Stimulated activated naive CD4-positive, alpha-beta T cell (primary cell): ENCODE measurements at places on chromosomes 7 and 10.
A peak's percentile ranks its signal among the peaks of the same experiment; 100 is the strongest.

- no peak for DNase-seq
Measured at GRCh38 chr7:104985259-104985617, 28.8 kb upstream of the KMT2E start.

DNA sequence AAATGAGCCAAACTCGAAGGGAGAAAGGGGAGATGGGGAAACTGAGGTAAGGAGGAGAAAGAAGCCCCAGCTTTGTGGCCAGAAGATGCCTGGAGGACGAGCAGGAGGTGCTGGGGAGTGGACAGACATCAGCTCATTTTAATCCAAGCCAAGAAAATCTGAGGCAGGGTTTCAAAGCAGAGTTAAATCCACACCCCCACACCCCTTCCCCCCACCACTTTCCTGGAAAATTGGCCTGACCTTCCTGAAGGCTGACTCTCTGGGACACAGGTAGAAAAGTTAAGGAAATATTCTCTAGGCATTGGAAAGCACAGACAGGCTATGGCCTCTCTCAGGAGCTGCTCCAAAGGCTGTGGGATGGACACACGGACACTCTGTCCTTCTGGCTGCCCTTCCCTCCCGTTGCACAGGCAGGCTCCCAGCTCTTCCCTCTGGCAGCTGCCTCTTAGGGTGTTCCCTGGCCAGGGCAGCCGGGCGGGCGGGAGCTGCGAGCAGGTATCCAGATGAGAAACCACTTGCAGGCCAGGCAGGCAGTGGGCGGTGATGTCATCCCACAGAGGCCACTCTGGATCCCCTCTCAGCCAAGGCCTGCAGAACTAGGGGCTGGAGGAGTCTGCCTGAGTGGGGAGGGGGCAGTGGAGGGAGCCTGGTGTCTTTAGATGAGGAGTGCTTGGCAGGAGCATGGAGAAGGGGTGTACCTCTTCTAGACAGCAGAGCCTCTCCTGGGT, 171.8 kb downstream of the NEURL1 start:
- no peak for DNase-seq

- peak; percentile 50 for DNase-seq
Measured at GRCh38 chr7:151276666-151277590, 28.4 kb upstream of the SMARCD3 start.

GRCh38 chr10:124763267-124763666, 19.1 kb upstream of the FAM53B start:
- no peak for DNase-seq
